ENCODE measurements at places on chromosomes 16 and 17.

DNA sequence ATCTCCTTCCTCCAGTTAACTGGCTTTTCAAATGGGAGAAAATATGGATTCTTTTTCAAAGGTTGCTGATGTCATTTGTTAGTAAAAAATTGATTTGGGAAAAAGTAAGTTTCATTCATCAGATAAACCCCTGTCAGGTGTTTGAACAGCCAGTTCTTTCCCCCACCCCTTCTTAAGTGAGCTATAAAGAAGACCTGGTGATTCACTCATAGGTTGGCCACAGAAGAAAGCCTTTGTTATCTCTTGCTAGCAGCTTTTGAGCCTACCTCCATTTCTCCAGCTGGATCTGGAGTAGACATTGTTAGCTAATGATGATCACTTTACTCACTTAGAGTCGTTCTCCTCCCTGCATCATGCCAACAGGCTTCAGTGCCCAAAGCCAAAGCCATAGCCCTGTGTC lies 63.0 kb downstream of the NLK start:
- no peak for DNase-seq

GRCh38 chr17:82015311-82015971 lies 7.2 kb downstream of the CENPX start:
- no peak for DNase-seq

DNA sequence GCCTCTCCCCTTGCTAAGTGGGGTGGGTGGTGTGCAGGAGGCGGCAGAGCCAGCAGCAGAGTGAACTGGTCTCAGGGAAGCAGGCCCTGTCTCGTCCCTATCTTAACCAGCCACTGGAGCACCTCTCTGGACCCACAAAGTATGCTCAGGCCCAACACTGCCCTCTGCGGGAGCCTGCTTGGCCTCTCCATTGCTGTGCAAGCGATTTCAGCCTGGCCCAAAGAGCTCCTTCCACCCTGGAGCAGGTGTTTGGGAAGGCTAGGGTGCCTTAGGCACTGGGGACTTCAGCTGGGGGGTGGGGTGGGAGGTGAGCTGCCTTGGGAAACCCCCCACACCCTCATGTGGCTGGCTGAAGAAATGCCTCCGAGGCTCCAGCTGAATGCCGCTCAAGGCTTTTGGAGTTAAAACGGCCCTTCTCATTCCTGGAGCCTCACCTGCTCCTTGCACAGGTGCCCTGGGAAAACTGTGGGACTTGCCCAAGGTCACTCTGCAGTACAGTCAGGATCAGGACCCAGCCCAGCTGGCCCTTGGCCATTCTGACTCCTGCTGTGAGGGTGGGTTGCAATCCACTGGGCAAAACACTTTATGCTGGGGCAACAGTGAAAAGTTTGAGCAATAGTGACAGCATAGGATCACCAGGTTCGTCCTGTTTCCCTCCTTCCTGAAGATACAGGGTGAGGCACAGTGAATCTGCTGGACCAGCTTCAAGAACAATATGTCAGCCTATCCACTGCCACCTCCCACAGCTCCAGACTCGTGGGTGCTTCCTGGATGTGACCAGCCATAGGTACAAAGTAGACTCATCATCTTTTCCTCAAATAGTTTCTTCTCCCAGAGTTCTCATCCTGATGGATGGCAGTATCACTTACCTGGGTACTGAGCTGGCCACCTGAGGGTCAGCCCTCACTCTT lies 5.9 kb upstream of the UBE2O start:
- no peak for DNase-seq

- DNase-seq = no peak
Measured at GRCh38 chr16:49755313-49755620, 100.6 kb downstream of the ZNF423 start.

- no peak for DNase-seq
Measured at GRCh38 chr16:13594823-13595222, 325.1 kb upstream of the ERCC4 start.

GRCh38 chr16:81450783-81451491 lies 6.3 kb downstream of the CMIP start:
- DNase-seq = peak; percentile 20

DNA sequence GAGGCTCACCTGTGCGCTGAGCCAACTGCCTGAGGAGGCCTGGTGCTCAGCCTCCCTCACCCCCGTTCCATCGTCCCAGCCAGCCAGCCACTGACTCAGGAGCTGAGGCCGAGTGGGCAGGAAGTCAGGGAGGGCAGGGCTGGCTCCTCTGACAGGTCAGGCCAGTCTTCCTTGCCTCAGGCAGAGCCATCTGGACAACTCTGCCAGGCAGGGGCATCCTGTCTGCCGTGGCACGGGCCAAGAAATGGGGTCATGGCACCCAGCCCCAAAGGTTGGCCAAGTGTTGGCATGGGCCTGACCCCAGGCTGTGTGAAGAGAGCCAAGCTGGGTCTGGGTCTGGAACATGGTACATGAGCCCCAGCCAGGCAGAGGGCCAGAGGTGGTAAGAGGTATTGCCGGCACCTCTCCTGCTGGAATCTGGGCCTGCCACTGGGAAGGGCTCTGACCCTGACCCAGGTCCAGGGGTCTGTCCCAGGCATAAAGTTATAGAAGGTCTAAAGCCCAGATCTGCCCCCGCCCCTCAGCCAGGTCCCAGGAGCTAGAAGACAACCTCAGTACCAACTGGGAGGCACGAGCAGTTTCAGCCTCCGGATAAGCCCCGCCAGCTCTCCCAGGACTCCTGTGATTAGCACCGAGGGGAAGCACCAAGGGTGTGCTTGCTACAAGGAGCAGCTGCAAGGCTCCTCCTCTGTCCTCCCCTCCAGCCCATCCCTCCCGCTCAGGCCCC lies 2.5 kb upstream of the VASN start:
- DNase-seq = no peak

DNA sequence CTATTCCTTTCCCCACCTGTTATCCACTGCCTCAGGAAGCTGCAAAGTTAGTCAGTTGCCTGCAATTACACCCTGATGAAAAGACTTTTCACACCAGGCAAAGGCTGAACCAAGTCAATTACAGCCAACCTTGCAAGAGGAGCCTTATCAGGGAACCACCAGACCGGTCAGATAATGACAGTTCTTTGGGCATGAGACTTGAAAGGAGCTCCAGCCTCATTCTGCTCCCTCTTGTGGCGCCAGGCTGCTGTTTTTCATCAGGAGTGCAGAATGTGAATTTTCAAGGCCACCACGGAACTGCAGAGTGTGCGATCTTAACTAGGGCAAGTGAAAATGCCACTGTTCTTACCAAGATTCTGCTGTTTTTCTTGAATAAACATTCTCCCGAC lies 22.5 kb downstream of the DNAI2 start:
- peak; percentile 51 for DNase-seq

GRCh38 chr16:85536411-85537330 lies 76.5 kb upstream of the GSE1 start:
- no peak for DNase-seq

DNA sequence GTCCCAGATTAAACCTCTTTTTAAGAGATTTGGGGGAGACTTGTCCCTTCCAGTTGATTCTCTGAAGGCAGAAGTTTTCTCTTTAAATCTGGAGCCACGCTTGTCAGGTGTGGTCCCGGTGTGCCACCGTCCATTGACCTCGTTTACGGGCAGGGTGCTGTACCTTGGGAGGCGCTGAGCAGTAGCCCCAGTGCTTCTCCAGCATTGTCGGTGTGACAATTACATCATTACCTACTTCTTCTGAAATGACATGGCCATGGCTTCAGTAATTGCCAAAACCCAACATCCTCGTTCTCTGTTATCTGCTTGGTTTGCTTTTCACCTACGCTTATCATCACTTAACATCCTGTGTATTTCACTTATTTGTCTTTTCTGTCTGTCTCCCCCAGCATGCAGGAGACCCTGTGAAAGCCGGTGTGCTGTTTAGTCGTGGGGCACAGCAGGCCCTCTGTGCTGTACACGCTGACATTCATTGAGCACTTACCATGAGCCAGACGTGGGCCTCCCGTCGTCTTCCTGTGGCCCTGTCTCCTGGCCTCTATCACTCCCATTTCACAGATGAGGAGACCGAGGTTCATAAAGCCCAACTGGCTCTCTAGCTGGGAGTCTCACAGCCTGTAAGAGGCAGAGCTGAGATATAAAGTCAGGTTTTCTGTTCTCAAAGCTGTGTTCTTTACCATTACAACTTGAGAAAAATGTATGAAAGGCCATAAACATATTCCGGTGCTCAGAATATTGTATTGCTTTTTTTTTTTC lies 143.9 kb downstream of the CMIP start:
- DNase-seq = no peak

- no peak for DNase-seq
Measured at GRCh38 chr16:80051040-80051439, 450.5 kb upstream of the MAF start.

DNA sequence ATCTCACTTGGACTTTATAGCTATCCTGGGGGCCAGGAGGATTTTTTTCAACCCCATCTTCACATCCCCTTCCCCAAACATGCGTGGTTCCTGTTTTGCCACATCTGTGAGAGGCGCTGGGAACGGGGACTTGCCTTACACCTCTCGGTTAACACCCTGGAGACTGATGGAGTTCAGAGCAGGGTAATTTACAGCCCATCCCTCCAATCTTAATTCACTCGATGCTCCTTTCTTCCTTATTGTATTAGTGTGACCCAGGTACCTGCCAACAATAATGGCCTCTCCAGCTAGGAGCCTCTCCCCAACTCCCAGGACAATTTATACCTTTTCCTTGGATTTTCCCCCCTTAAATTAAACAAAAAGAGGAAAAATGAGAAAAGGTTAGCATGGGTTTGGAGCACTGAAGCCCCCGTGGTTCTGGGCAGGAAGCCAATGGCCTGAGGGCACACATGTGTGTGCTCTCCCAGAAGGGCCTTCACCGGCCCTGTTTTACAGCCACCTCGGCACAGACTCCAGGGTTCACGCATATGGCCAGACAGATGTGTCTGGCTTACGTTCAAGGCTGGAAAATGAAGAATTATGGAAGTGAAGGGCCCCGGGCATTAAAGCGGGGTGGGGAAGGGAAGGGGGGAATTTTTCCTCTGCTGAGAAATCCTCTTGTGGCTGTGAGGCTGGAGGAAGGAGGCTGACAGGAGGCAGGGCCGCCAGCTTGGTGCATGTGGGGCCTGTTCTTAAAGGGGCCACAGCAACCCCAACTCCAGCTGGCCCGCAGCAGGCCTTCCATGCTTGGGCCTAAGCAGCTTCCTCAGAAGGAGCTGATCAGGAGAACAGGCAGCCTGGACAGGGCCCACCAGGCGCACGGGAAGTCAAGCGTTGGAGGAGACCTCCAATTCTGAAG lies 21.4 kb downstream of the HIC1 start:
- DNase-seq = no peak

DNA sequence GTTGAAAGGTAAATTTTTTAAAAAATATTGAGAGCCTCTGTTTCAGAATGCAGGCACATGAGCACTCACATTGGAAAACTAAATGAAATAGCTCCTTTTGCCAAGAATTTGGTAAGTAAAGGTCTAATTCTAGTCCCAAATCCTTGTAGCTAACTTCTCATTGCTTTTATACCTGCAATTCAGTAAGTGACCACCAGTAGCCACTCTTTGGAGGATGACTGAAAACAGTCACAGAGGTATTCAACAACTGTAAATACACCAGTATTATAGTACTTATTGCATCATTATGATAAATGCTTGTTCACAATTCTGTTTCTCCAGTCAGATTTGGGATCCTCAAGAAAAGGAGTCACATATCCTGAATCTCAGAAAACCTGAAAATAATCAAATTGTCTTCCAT lies 562.4 kb upstream of the CDH11 start:
- DNase-seq = no peak

GRCh38 chr16:3305109-3306068 lies at the start of the genes TIGD7 and ZNF75A:
TSS of gene TIGD7 (minus strand) at chr16:3305430. CDS start at chr16:3300614, 4,816 bp downstream.
TSS of gene ZNF75A (plus strand) at chr16:3305497. CDS start at chr16:3308429, 2,932 bp downstream.
- peak; percentile 88 for DNase-seq

- peak; percentile 73 for DNase-seq
Measured at GRCh38 chr17:59837308-59838051, 55.3 kb downstream of the TUBD1 start.

DNA sequence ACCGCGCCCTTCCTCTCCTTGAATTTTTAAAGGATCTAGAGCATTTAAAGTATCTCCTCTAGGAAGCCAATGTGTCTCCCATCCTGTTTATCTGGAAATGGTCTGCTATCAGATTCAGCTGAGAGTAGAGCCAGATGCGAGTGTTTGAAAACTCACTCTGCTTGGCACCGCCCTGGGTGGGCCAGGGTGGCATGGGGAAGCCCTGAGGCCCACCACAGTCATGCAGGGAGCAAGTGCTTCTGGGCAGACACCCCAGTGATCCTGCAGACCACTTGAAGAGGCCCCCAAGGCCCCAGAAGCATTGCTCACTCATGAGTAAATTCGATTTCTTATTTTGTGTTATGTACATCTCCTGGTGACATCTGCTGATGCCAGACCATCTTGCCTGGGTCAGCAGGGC lies 8.7 kb upstream of the CACNG4 start:
- DNase-seq = no peak

DNA sequence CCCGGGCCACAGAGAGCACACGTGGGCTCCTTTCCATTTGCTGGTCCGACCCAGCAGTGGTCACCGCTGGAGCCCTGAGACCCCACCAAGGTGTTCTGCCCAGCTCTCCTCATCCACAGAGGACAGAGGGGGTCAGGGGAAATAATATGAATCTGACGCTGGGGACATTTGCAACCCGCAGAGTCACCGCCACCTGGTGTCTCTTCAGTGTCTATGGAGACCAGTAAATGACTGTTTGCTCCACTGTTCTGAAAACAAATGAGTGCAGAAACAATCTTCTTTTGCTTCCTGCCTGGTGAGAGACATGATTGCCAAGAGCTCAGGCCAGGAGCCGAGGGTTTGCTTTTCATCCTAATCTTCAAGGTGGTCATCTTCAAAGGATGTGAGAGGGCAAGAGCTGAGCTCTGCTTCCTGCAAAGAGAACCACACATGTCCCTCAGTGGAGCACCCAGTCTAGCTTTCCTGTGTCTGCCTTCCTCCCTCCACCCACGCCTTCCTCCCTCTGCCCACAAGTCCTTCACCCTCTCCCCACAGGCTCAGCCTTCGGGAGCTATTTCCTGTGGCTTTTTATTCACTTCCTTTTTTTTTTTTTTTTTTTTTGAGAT lies 14.7 kb upstream of the KLHDC4 start:
- peak; percentile 87 for DNase-seq
